Stimulated activated CD4-positive, alpha-beta T cell treated with anti-CD3 and anti-CD28 coated beads, TNF-alpha, amount 100 ng/mL, for 1 hour (primary cell): ENCODE measurements at places on chromosomes 7 and 10.

- no peak for DNase-seq
Measured at GRCh38 chr10:5509236-5509635, 9.9 kb upstream of the CALML5 start.

- no peak for DNase-seq
Measured at GRCh38 chr10:58152673-58153263, 114.9 kb downstream of the IPMK start.

GRCh38 chr7:95569720-95570119 lies 26.6 kb downstream of the PDK4 start:
- no peak for DNase-seq

- no peak for DNase-seq
Measured at GRCh38 chr10:86229376-86229775, 137.2 kb downstream of the GRID1 start.

- DNase-seq = no peak
Measured at GRCh38 chr7:47677664-47678063, 95.8 kb upstream of the TNS3 start.

GRCh38 chr10:16929069-16929468 lies 111.8 kb upstream of the RSU1 start:
- DNase-seq = no peak
